ENCODE measurements at places on chromosomes 5 and 9. TPM values are rescaled to one million over a fixed set of nuclear protein-coding genes. Genes with fewer than 3 reads are reported as not detected.

DNA sequence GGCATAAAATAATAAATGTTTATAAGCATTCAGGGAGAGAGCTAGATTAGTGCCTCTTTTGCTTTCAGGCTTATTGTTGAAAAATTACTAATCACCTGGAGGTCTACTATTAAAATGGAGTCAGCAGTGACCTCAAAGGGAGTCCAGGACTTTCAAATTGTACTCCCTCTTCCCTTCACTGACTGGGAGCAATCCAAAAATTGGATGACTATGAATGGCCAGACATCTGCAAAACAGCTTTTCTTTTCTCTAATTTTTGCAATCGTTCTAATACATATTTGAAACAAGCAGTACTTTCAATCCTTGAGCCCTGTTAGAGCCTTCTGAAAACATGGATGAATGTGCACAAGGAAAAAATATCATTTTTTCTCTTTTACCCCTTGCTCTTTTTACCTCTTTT, 461.8 kb downstream of the TMEM232 start:
- H3K27me3 ChIP-seq: no peaks in the 10 kb centered on the region
- DNase-seq: no peak
- peaks cover 7% of the 10 kb centered on the region for H3K4me1 ChIP-seq

DNA sequence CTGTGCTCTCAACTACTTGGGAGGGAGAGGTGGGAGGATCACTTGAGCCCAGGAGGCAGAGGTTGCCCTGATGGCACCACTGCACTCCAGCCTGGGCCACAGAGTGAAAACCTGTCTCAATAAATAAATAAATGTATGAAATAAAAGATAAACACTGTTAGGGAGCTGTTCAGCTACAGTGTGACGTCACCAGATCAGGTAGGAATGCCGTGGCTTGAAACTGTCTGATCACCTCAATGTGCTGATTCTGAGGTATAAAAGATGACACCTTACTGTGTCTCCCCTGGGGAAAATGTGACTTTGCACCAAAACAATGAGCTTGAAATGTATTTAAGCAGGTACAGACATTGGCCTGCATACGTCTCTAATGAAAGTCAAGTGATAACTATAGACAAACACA, 133.3 kb downstream of the ADAMTS16 start:
- H3K36me3 ChIP-seq: no peaks in the 10 kb centered on the region
- no peaks in the 10 kb centered on the region for H3K4me1 ChIP-seq
- no peak for DNase-seq
- no peak overlapping the region for H3K4me3 ChIP-seq
- no peaks in the 10 kb centered on the region for H3K27me3 ChIP-seq

GRCh38 chr5:9549941-9550340, 4.1 kb upstream of the SEMA5A start:
- no peaks in the 10 kb centered on the region for H3K36me3 ChIP-seq
- H3K27me3 ChIP-seq: peaks cover 6% of the 10 kb centered on the region
- no peak overlapping the region for H3K27ac ChIP-seq
- peaks cover 4% of the 10 kb centered on the region for H3K4me1 ChIP-seq
- no peak for DNase-seq

GRCh38 chr5:86337667-86338460, 279.9 kb upstream of the COX7C start:
- no peaks in the 10 kb centered on the region for H3K27me3 ChIP-seq
- no peak overlapping the region for H3K27ac ChIP-seq
- no peak for DNase-seq

GRCh38 chr5:108101821-108102220, 280.1 kb downstream of the FBXL17 start:
- H3K36me3 ChIP-seq: peaks cover 2% of the 10 kb centered on the region
- DNase-seq: no peak
- H3K4me1 ChIP-seq: no peaks in the 10 kb centered on the region
- H3K27ac ChIP-seq: no peak overlapping the region
- no peak overlapping the region for H3K4me3 ChIP-seq

DNA sequence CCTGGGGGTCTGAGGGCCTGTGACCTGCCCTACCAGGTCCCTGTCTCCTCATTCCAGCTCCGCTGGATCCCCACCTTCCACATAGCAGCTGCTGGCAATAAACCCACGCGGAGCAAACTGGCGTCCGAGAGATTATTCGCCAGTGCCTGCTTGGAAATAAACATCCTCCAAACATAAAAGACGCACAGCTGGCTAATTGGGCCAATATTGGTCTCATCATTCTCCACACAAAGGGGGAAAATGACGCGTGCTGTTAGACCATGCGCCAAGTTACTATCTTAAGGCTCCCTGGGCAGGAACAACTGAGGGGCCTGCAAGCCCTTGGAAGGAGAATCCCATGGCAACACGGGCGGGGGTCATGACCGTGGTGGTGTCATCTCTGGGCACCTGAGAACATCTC, 73.3 kb upstream of the SARDH start:
- no peaks in the 10 kb centered on the region for H3K27me3 ChIP-seq
- no peaks in the 10 kb centered on the region for H3K4me1 ChIP-seq

- H3K4me3 ChIP-seq: no peak overlapping the region
- DNase-seq: no peak
- H3K27me3 ChIP-seq: no peaks in the 10 kb centered on the region
- no peak overlapping the region for H3K27ac ChIP-seq
- H3K4me1 ChIP-seq: no peaks in the 10 kb centered on the region
- H3K36me3 ChIP-seq: no peaks in the 10 kb centered on the region
Observed at GRCh38 chr5:43855452-43855851, 252.5 kb downstream of the NNT start.

DNA sequence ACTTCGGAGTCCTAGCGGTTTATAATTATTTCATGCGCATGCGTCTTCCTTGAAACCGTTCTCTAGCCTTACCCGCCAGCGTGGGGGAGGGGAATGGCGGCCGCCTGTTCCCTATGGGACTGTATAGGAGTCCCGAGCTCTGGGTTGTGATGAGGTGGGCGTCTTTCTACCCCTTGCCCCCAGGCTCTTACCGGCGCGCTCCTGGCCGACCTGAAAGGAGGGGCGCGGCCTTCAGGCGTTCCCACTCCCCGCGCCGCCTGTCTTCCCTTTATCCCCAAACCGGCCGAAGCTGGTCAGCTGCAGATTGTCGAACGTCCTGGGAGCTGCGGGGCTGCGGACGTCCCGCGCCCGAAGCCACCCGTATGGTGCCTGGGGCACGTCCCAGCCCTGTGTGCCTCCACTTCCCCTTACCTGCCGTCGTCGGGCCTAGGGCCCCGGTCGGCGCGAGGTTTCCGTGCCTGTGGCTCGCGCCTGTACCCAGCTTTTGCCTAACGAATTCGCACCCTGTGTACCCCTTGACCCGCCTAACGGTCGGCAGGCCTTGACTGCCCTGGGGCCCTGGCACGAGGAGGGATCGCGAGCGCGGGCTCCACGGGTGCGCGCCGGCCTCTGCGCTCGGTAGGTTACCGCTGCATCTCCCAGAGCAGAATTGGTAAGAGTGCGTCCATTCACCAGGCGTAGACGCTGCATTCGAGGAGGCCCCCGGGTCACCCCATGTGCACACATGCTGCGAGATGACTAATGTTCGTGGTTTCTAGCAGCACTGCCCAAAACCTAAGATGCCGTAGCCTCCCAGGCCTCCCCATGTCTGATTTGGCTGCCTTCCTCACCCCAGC, 653 bp upstream of the HNRNPH1 start:
- peak overlapping the region; percentile 99 for H3K4me3 ChIP-seq
- DNase-seq: peak; percentile 78
- H3K27me3 ChIP-seq: no peaks in the 10 kb centered on the region

GRCh38 chr5:17105744-17106418, 111.5 kb upstream of the BASP1 start:
- no peaks in the 10 kb centered on the region for H3K36me3 ChIP-seq
- H3K4me1 ChIP-seq: no peaks in the 10 kb centered on the region
- H3K27ac ChIP-seq: no peak overlapping the region
- no peak overlapping the region for H3K4me3 ChIP-seq
- no peaks in the 10 kb centered on the region for H3K27me3 ChIP-seq

GRCh38 chr5:11925701-11926100, 21.5 kb upstream of the CTNND2 start:
- no peaks in the 10 kb centered on the region for H3K36me3 ChIP-seq
- no peaks in the 10 kb centered on the region for H3K4me1 ChIP-seq
- no peaks in the 10 kb centered on the region for H3K27me3 ChIP-seq

DNA sequence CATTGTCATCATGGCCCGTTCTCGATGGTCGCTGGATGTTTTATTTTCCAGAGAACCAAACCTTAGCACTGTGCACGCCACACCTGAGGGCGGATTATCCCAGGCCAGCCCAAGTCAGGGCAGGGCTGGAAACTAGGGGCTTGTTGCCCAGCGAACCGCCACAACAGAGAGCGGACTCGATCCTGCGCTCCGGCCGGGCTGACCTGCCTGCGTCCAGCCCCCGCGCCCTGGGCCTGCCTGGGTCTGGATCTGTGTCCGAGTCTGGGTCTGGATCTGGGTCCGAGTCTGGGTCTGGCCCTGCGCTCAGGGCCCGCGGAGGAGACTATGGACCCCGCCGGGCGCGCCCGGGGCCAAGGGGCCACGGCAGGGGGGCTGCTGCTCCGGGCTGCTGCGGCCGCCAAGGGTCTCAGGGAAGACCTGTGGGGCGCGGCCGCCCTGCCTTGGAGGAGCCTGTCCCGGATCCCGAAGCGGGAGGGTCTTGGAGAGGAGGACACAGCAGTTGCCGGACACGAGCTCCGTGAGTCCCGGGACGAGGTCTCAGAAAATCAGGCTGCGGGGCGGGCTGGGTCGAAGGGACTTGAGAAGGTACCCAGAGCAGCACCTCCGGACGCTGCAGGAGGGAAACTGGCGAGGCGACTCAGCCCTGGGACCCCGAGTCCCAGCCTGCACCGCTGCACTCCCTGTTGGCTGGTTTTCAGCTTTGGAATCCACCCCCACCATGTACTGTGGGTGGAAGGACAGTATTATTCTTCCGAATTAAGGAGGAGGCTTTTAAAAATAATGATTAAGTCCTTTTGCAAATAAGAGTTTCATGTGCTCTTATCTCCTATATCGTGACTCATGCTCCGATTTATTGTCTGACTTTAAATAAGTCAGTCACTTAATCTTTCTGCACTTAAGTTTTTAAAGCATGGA, at the start of gene ANKDD1B:
Gene ANKDD1B, plus strand, starts transcription at position 143 of the 915 bp plus-strand sequence. Its CDS starts 182 bp downstream, at position 325.
- H3K4me3 ChIP-seq: peak within 1 kb of the TSS; percentile 25
- H3K36me3 ChIP-seq: no peaks in the 10 kb centered on the region
- no peak for DNase-seq
- no peak within 1 kb of the TSS for H3K27ac ChIP-seq
- H3K27me3 ChIP-seq: peaks cover 16% of the 10 kb centered on the region
- peaks cover 5% of the 10 kb centered on the region for H3K4me1 ChIP-seq

GRCh38 chr9:73080110-73080694, 71.5 kb upstream of the ANXA1 start:
- H3K4me3 ChIP-seq: no peak overlapping the region
- no peak for DNase-seq
- peaks cover 4% of the 10 kb centered on the region for H3K27me3 ChIP-seq
- no peaks in the 10 kb centered on the region for H3K36me3 ChIP-seq
- H3K4me1 ChIP-seq: no peaks in the 10 kb centered on the region

DNA sequence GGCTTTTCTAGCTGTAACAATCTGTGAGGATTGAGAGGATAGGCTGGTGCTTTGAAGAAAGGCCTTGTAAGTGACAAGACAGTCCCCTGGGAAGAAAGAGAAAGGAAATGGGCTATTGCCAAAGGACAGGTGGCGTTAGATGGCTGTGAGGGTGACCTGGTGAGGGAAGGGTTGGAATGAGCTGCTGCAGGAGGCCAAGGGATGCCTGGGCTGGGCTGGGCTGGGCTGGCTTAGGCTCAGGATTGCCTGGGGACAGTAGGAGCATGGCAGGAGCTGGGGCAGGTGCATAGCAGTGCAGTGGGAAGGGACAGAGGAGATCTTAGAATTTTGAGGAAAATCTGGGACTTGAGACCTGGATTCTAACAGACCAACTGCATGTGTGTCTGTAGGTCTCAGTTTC, 9.7 kb upstream of the MYOZ3 start:
- no peaks in the 10 kb centered on the region for H3K27me3 ChIP-seq
- H3K4me3 ChIP-seq: no peak overlapping the region
- no peak for DNase-seq
- no peak overlapping the region for H3K27ac ChIP-seq
- no peaks in the 10 kb centered on the region for H3K36me3 ChIP-seq

DNA sequence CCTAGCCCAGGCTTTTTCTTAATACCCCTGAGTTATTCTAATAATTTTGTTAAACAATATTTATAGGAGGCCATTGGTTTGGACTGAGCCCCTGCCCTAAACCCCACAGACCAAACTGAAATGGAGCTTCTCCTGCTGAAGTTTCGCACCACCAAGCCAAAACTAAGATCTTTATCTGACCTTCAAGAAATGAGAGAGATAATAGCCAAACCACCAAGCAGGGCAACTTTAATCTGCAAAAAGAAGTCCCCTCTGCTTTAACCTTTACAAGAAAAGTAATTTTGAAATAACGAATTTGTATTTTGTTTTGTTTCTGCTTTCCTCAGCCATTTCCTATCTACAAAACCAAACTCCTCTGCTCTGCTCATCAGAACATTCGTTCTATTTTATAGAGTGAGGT, 125.5 kb downstream of the PIK3R1 start:
- H3K27ac ChIP-seq: no peak overlapping the region
- no peak overlapping the region for H3K4me3 ChIP-seq
- no peaks in the 10 kb centered on the region for H3K36me3 ChIP-seq
- H3K4me1 ChIP-seq: peaks cover 25% of the 10 kb centered on the region

DNA sequence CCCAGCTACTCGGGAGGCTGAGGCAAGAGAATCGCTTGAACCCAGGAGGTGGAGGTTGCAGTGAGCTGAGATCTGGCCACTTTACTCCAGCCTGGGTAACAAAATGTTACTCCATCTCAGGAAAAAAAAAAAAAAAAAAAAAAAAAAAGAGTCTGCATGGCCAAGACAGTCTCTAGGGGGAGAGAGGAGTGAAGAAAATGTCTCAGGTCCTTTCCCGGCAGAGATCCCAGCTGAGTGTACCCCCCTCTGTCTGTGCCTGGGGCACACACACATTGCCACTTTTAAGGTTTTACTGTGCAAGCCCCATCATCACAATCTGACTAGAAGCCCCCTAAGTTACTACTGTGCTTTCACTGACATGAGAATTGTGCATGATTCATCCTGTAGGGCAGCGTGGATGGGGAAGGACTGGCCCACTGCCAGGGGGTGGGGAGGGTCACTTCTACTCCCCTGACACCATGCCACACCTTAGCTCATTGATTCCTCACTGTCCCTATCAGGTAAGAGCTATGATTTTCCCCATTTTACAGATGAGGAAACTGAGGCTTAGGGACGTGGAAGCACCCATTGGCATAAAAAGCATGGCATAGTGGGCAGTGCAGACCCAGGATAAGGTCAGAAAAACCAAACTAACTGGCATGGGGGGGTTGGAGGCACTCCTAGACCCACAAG, 102.3 kb upstream of the LARP1 start:
- H3K27me3 ChIP-seq: peaks cover under 1% of the 10 kb centered on the region
- H3K4me1 ChIP-seq: peaks cover 11% of the 10 kb centered on the region
- H3K4me3 ChIP-seq: no peak overlapping the region
- no peaks in the 10 kb centered on the region for H3K36me3 ChIP-seq
- no peak for DNase-seq

F2R gene
- 0.42 TPM for total RNA-seq

OTULINL gene
- 9.1 TPM for total RNA-seq

ESM1 gene
- not detected for total RNA-seq

SPATA31E1 gene
- not detected for total RNA-seq

RGS14 gene
- 34.6 TPM for total RNA-seq

SAXO1 gene
- total RNA-seq: not detected

PCDHGA11 gene
- total RNA-seq: 0.10 TPM

BARHL1 gene
- not detected for total RNA-seq
